COLO829 (cell line): ENCODE measurements at places on chromosomes 13 and 19.
A peak's percentile ranks its signal among the peaks of the same experiment; 100 is the strongest.

GRCh38 chr19:5893907-5894703 lies 9.5 kb downstream of the NDUFA11 start:
- DNase-seq: no peak

GRCh38 chr19:55369653-55370304 lies 484 bp downstream of the IL11 start:
- peak; percentile 54 for DNase-seq

- DNase-seq: no peak
These were observed 162.2 kb downstream of the KDM4B start for GRCh38 chr19:5131031-5131505.

GRCh38 chr13:45199711-45200110 lies 1.1 kb downstream of the KCTD4 start:
- no peak for DNase-seq

GRCh38 chr13:41056194-41056593 lies 5.1 kb upstream of the WBP4 start:
- DNase-seq: no peak

GRCh38 chr19:56934438-56935090 lies 94.0 kb upstream of the PEG3 start:
- no peak for DNase-seq

DNA sequence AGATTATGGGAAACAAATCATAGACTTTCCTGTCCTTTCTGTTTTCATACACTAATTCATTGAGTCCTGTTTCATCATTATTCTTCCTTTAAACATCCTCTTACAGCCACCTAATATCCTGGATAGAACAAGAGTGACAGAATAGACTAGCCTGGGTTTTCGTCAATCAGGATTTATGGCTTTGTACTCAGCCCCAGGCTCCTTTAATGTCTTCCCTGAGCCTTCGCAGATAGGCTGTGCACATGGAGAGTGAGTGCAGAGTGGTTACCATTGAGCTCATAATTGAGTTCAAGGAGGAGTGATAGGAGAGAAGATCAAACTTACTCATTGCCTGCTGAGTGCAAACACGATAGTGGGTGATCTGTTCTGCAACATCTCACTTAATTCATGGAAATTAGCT lies 304.9 kb downstream of the TDRD3 start:
- DNase-seq: no peak

DNA sequence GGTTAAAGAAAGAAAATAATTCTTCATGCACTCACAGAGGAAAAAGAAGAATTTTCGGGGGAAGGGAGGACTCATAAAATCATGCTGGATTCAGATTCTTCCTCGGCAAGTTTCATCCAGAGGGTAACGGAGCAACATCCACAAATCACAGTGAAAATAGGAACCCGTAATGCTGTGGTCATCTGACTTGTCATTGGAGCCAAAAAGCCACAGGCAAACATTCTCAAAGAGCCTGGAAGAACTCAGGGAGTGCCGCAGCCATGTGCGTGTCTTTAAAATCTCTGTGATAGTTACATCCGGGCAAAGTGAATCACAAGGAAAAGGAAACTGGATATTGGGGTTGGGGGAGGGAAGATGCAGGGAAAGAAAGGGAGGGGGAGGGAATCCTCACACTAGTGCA lies 33.0 kb upstream of the VSTM2B start:
- no peak for DNase-seq

DNA sequence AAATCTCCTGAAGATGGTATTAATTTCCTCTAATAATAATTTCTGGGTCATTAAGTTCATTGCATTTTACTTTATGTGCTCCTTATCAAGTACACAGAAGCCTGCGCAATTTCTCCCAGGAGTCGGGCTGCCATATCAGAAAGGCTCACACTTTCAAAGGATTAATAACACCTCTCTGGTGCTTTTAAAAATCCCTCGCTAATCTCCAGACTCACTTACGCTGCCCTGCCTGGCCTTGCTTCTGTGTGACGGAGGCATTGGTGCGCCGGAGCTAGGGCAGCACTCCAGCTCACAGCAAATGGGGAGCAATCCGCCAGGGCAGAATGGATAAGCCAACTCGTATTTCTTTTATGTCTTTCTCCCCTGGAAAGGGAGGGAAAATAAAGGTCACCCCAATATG lies 300.8 kb downstream of the EFNB2 start:
- no peak for DNase-seq

DNA sequence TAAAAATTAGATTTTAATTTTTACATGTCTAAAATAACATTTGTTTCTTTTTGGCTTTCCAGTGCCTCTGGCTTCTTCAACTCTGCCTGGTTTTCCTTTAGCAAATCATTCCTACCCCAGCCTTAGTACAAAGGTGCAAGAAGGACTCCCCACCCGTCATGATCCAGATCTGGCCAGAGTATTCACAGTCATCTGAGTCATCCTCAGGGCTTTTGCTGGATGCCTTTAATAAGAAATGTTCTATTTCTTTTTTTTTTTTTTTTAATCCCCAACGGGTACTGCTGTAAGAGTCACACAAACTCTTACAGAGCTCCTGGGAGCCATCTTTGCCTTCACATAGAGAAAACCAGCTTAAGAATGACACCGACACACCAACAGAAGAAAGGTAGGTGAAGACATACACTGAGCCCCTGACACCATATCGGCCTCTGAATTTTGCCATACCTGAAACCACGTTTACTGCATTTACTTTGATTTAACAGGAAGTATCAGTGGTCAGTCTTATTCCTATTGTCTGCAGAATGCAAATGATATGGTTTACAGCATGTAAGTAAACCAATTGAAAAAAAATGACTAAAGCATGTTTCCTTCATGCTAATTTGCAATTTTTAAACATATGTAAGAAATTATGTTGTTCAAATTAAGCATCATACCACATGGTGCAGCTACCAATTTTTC lies 184.4 kb downstream of the NALCN start:
- DNase-seq: no peak

GRCh38 chr13:103556681-103557080 lies 490.5 kb upstream of the SLC10A2 start:
- no peak for DNase-seq

DNA sequence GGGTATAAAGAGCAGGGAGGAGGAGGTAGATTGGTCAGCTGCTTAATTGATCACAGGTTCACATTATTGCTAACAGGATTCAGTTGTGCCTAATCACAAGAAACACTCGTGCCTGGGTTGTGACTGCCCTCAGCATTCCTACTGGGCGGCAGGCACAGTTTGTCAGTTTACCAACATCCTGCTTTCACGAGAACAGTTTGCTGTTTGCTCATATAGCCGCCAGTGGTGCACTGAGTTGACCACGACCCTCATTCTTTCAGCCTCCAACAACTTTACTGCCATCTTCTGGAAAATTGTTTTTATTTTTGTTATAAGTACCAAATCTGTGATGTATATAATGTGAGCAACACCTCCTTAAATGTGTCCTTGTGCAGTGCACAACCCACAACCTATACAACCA lies 16.2 kb upstream of the IFT88 start:
- no peak for DNase-seq

- no peak for DNase-seq
These were observed 172.3 kb upstream of the TSC22D1 start for GRCh38 chr13:44748439-44748838.

DNA sequence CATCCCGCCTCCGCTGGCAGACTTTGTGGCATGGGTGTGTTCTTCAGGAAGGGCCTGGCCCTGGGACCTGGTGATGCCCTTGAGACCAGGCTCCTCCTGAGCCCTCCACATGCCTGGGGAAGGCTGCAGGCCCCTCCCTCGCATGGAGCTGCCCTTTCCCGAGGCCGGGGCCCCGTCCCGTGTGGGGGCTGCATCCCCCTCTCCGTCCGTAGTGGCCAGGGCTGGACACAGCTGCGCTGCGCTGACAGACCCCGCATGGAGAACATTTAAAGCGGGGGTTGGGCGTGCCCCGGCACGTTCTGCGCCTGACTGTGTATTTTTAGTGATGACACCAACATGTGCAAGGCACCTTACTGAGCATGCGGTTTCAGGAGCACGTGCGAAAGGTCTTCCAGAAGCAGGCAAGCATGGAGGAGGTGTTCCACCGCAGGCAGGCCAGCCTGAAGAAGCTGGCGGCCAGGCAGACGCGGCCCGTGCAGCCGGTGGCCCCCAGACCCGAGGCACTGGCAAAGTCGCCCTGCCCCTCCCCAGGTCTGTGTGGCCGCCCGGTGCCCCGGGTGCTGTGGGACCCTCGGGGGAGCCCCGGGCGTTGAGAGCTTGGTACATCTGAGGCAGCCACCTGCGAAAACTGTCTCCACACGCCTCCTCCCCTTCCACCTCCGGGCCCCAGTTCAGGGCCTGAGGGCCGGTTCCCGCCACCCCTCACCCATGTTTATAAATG lies 28.8 kb upstream of the F7 start:
- DNase-seq: no peak

- no peak for DNase-seq
These were observed 627.9 kb upstream of the KLF12 start for GRCh38 chr13:74761801-74762757.

DNA sequence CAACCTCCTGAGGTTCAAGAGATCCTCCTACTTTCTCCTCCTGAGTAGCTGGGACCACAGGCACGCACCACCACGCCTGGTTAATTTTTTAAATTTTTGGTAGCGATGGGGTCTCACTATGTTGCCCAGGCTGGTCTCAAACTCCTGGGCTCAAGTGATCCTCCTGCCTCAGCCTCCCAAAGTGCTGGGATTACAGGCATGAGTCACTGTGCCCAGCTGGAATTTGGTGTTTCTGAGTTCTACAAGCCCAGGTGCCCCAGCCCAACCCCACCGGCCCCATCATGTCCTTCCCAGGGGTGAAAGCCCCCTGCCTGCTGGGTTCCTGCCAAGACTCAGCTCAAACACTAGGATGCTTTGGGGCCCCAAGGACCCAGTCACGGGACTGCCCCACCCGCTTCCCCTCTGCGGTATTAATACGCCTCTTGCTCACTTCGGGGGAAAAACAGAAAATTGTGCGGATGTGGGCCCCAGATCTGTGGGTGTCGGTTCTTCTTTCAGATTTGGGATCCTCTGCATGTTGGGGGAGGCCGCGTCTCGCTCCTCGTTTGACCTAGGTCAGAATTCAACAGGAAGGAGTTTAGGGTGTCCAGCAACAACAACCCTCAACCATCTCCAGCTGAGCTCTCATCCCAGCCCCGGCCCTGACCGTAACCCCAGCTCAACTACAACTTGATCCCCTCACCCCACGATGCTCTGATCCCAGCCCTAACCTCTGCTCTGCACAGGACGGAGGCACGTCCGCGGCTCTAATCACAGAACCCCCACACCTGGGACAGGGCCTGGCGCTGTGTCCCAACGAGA lies 3.7 kb upstream of the FCER2 start:
- DNase-seq: no peak

DNA sequence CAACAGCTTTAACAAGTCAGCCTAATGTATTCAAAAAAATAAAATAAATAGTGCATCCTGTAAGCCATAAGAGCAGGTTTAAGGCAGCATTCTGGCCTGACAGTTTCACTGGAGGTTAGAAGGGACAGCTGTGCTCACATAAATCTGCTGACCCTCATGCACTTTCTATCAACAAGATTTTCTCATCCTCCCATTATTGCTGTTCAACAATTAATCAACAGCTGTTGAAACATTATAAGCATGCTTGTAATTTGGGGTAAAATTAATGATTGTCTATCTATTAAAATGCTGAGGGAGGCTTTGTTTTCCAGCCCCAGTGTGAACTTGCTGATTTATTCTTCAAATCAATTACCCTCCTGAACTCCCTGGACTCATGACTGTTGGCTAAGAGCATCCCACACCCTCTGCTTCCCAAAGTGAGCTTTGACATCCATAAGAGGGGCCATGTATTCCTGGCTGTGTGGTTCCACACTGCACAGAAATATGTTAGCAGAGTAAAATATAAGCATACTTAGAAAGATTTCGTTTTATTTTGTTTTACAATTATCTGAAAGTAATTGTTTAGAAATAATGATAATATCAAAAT lies 492.4 kb downstream of the EFNB2 start:
- DNase-seq: no peak

- no peak for DNase-seq
These were observed 124.2 kb downstream of the CDK8 start for GRCh38 chr13:26378116-26378515.

DNA sequence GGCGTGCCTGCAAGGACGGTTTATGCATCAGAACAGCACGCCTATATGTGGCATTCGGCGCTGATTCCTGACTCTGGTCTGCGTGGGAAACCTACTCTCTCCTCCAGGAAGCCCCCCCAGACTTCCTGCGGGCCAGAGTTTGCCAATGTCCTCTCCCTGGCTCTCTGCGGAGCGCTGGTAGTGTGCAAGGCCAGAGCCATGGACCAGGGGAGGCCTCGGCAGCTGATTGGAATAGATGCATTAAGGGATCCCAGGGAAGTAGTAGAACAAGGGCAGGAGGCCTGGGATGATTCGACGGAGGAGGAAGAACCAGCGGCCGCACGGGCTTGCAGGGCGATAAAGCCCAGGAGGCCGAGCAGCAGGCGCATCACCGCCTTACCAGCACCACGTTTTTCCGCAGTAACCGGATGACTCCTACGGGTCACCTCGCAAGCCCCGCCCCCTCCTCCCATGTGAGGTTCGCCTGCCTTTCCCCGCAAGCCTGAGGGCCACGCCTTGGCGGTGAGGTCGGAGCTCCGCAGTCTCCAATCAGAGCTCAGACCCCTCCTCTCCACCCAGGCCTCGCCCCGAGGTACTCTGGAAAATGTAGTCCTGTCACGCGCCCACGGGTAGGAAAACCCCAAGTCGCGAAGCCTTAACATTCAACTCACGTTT lies 5.0 kb downstream of the CLEC11A start:
- DNase-seq: no peak

GRCh38 chr13:75829830-75830229 lies 193.7 kb downstream of the LMO7 start:
- no peak for DNase-seq

- no peak for DNase-seq
These were observed 538 bp downstream of the LSM4 start for GRCh38 chr19:18322318-18322758.

- DNase-seq: peak; percentile 12
These were observed 1339.4 kb downstream of the EFNB2 start for GRCh38 chr13:105196052-105196451.

- DNase-seq: no peak
These were observed 11.1 kb upstream of the ENOX1 start for GRCh38 chr13:43797869-43798268.

GRCh38 chr13:84823528-84823927 lies 941.3 kb upstream of the SLITRK1 start:
- DNase-seq: no peak
